Mesenchymal stem cell (in vitro differentiated cells and primary cell): ENCODE measurements at places on chromosomes 13 and 19.
A peak's percentile ranks its signal among the peaks of the same experiment; 100 is the strongest.

DNA sequence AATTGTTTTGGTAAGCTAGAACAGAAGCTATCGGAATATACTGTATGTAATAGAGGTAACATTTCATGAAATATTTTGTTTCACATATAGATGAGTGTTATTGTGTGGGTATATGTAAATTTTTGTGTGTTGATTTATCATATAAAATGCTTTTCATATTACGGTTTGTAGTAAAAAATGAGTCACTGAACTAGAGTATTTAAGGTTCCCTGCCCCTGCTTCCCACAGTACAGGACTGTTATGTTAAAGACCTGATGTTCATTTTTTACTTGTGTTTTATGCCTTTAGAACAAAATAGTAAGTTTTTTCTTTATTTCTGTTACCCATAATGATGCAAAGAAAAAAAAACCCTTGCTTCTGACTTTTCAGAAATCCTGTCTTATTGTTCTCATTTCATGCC, 243.4 kb downstream of the ENOX1 start:
- no peak for DNase-seq

GRCh38 chr13:21638319-21639282, 32.3 kb upstream of the FGF9 start:
- peak; percentile 40 for DNase-seq

GRCh38 chr19:56840451-56841192, at the start of the genes PEG3 and ZIM2:
TSS of gene PEG3 (minus strand) at chr19:56840726. CDS start at chr19:56824655, 16,071 bp downstream.
TSS of gene ZIM2 (minus strand) at chr19:56840726. CDS start at chr19:56824277, 16,449 bp downstream.
- no peak for DNase-seq

GRCh38 chr19:37931881-37932655, 25.1 kb downstream of the SIPA1L3 start:
- DNase-seq = peak; percentile 86

DNA sequence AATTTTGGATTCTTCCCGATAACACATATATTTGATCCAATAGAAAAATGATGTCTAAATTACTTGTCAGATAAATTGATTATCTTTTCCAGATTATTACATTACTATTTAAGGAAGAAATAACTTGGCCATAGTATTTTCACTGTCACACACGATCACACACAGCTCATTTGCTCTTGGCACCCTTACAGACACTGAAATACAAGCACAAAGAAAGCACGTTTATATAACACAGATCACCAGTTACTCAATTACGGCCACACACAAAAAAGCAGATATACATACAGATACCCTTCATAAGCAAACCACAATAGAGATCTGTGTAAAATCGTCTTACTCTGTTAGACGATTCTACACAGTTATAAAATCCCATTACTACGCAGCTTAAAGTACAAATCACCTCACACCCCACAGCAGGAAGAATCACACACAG, 716 bp upstream of the ZNF420 start:
- DNase-seq = no peak

- no peak for DNase-seq
Observed at GRCh38 chr13:111156421-111156820, 41.3 kb downstream of the ARHGEF7 start.

DNA sequence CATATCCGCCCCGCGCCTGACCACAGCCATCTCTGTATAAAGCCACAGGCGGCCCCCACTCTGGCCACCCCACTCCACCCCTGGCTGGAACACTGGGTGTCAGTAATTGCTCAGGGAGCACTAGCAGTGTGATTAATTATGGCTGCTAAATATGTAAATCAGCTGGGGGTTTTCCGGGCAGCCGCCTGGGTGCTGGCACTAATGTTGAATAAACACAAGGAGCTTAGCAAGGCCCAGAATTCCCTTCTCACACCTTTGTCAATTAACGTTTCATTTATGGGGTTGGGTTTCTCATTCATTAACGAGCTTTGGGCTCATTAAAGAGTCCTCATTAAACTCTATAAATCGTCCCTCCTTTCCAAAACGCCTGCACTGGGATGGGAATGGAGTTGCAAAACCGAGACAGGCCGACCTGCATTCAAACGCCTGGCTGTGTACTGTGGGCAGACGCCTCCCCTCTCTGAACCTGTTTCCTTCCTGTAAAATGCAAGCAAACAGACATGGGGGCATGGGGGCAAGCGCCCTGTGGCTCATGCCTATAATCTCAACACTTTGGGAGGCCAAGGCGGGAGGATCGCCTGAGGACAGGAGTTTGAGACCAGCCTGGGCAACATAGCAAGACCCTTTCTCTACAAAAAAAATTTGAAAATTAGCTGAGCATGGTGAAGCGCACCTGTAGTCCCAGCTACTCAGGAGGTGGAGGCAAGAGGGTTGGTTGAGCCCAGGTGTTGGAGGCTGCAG, 17.7 kb upstream of the OLFM2 start:
- DNase-seq = no peak

DNA sequence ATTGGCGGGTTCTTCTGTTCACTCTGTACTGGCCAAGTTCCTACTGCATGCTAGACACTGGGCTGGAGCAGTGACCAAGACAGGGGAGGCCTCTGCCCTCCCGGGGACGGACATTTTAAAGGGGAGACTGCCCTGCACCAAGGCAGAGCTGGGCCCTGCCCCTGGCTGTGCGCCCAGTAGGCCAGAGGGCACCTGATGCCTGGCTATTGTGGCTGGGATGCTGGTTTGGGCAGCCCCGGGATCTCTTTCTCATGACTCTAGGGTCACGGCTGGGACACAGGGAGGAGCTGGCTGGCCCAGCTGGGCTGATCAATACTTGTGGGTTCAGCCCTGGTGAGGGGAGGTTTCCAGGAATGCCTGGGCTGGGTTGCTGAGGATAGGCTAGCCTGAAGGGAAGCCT, 17.7 kb downstream of the LIPE start:
- DNase-seq = no peak

DNA sequence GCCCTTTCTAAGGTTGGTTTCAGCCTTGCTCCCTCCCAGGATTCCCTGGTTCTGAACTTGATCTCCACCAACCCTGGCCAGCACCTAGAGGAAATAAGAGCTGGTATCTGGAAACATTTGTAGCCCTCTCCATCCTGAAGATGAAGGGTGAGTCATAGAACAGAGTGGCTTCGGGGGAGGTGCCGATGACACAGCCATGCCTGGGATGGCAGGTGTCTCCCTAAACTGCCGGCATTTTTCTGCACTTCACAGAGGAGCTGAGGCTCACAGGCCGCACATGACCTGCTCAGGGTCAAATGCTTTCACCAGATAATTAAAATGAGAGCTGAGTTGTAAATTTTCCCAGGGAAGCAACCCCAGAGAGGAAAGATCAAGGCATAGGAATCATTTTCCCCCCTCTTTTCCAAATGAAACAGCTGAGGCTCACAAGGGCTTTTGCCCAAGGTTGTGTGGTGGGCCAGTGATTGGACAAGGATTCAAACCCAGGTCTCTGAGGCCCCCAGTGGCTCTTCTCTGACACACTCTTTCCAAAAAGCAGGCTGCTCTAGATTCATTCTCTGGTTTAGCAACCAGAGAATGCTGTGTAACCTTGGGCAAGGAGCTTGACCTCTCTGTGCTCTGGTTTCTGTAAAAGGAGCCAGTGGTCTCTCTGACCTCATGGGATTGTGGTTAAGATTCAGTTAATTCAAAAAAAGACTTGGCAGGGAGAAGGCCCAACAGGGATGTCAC, 1.2 kb upstream of the SLC25A42 start:
- DNase-seq = peak; percentile 40

- no peak for DNase-seq
Observed at GRCh38 chr13:59686798-59687394, 476.8 kb downstream of the DIAPH3 start.

GRCh38 chr13:45327253-45327955, 13.6 kb downstream of the TPT1 start:
- DNase-seq = no peak

DNA sequence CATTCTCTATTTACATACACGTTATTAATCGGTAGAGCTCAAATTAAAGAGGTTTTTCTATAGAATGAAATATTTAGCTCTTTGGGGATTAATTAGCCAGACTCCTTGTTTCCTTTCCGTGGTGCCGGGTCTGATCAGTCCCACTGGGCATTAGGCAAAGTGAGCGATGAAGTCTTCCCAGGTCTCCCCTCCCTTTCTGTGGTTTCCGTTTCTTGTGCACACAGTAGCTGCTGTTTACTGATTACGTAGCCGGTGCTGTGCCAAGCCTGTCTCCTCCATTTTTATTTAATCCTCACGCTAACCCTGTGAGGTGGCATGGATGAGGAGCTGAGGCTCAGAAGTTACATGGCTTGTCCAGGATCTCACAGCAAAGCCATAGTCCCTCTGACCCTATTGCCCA, 9.0 kb downstream of the SLC25A15 start:
- no peak for DNase-seq

GRCh38 chr19:54739587-54740497, 1.5 kb downstream of the KIR2DL3 start:
- no peak for DNase-seq

GRCh38 chr19:17322854-17323253, 11.8 kb downstream of the ANO8 start:
- DNase-seq = no peak

GRCh38 chr19:44617110-44617880, 3.9 kb downstream of the IGSF23 start:
- no peak for DNase-seq

- peak; percentile 72 for DNase-seq
Observed at GRCh38 chr13:41645331-41645730, 188.0 kb downstream of the RGCC start.

DNA sequence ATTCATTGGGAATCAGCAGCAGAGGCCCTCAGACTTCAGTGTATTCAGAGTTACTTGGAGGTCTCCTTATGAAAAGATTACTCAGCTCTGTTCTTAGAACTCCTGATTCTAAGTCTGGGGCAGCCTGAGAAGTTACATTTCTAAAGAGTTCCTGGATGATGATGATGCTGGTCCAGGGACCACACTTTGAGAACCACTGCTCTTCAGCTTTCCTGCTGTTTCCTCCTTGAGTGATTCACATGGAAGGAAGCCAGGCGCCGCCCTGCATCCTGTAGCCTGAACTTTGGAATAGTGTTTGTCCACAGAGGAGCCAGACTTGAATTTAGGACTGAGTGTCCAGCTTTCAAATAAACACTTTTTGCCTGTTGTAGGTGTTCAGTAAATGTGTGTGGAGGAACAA, 2.9 kb downstream of the CEBPG start:
- DNase-seq = peak; percentile 79

GRCh38 chr13:76762721-76763120, 123.5 kb downstream of the KCTD12 start:
- no peak for DNase-seq

GRCh38 chr13:24133021-24133795, 27.3 kb upstream of the SPATA13 start:
- no peak for DNase-seq

GRCh38 chr13:26463848-26464247, 93.6 kb upstream of the WASF3 start:
- no peak for DNase-seq

DNA sequence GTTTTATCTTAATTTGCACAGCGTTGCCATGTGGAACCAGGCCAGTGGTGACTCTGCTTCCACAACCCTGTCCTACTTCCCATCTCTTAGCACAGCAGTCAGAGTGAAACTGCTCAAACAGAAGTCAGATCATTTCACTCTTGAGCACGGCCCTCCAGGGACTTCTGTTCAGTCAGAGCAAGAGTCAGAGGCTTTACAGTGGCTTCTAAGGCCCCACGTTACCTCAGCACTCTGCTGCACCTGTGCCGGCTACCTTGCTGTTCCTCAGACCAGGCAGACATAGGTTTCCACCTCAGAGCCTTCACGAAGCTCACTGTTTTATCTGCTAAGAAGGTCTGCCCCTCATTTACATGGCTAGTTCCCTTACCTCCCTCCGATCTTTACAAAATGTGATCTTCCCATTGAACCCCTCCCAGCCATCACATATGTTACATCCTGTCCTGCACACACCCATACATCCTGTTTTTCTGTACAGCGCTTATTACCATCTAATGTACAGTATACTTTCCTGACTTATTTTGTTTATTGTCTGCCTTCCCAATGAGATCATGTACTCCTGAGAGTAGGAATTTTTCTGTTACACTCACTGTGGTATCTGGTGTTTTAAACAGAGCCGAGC, 41.6 kb downstream of the TM9SF2 start:
- DNase-seq = no peak

GRCh38 chr13:45468635-45469034, 3.9 kb downstream of the COG3 start:
- no peak for DNase-seq

DNA sequence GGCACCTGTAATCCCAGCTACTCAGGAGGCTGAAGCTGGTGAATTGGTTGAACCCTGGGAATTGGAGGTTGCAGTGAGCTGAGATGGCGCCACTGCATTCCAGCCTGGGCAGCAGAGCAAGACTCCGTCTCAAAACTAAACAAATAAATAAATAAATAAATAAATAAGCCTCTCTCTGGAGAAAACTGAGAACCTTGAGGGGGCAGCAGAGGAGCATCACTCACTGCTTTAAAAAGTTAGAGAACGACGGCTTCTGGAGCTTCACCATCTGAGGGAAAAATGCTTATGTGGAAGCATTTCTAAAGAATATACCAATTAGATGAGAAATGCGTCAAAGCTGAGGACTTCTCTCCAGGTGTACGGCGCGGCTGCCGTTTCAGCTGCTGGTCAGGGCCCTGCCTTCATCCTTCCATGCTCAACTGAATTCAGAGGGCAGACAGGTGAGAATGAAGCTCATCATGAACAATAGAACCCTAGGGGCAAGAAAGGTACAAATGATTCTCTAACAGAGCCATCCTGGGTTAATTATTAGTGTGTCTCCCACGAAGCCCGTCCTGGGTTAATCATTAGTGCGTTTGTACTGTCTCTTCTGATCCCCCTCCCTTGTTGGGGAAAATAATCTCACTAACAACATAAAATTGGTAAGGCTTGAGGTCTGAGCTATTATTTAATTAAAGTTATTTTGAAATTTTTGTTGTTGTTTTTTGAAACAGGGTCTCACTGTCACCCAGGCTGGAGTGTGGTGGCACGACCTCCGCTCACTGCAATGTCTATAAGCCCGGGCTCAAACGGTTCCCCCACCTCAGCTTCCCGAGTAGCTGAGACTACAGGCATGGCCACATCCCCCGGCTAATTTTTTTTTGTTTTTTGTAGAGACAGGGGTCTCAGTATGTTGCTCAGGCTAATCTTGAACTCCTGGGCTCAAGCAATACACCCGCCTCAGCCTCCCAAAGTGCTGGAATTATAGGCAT, 80.1 kb downstream of the IPO5 start:
- peak; percentile 76 for DNase-seq

- no peak for DNase-seq
Observed at GRCh38 chr13:78197231-78197630, 278.6 kb upstream of the EDNRB start.

GRCh38 chr19:34188408-34188807, 16.1 kb downstream of the LSM14A start:
- DNase-seq = peak; percentile 53

- peak; percentile 29 for DNase-seq
Observed at GRCh38 chr19:49338691-49339300, 3.6 kb downstream of the CD37 start.

- no peak for DNase-seq
Observed at GRCh38 chr13:80151016-80151415, 189.9 kb downstream of the SPRY2 start.

DNA sequence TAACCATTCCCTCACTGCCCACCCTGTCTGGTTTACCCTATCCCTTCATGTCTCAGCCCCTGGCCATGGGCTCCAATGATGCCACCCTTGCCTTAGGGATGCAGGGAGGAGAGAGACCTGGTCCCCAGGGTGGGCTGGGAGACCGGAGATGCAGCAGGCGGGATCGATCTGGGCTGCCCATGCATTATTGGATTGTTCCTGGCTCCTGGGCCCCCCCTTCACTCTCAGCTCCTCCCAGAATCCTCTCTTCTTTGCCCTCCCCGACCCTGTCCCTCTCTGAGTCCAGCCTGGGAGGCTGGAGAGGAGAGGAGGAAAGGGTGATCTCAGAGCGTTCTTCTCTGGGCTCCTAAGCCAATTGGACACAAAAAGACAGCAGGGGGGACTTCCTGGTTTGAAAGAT, 5.8 kb downstream of the KASH5 start:
- DNase-seq = no peak
